Activated naive CD4-positive, alpha-beta T cell treated with Interleukin-2 at 50 U/mL for 16 hours (primary cell): ENCODE measurements at places on chromosomes 3 and 15.

DNA sequence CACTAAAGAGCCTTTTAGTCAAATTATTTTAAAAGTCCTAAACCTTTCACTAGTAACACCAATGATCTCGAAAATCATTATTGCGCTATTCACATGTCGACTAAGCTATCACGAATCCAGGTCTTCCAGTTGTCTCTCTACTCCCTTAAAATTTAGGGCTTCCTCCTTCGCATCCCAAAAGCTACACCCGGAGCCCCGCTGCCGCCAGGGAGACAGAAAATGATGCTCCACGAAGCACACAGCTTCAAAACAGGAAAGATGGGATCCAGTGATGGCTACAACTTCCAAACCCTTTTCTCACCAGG, 253 bp downstream of the IFT80 start:
- DNase-seq = no peak

DNA sequence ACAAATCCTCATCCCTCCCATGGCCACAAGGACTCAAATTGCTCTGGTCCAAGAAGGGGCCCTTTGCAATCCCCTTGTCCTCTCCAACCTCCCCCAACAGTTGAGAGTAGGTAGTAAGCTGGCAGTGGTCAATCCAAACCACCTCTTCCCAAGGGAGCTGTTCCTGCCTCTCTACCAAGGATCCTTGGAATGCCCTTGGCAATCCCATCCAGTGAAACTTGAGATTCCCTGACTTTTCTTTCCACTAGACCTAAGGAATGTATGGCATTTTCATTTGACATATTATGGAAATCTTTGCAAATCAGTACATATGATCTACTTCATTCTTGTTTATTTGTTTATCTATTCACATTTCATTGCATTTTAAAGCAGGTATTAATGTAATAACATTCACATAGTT, 4.8 kb upstream of the RBP2 start:
- no peak for DNase-seq

DNA sequence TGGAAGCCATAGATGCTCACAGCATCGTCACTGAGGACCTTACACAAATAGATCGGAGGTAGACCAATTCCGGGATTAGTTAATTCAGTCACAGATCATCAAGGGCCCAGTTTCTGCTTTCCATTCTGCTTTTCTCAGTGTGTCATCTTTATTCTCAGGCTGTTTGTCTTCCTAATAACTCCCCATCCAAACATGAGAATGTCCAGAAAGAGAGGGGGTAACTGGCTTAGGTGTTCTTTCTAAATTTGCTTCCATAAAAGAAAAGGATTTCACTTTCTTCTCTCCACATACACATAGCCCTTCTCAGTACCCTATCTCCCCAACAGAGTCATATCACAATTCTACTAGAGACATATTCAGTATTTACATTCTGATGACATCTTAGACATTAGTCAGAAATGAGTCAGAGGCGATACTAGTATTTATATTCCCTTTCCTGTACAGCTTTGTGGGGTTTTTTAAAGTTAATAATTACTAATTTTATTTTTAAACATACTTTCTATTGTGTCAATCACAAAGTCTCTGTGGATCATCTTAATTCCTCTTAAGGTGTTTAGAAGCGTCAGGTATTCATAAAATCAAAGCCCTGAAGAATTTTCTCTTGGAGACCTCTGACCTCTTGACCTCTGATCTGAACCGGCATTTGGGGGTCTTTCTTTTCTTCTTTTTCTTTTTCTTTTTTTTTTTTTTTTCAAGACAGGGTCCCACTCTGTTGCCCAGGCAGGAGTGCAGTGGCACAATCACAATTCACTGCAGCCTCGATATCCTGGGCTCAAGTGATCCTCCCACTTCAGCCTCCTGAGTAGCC, 24.3 kb upstream of the IL12A start:
- DNase-seq = no peak

DNA sequence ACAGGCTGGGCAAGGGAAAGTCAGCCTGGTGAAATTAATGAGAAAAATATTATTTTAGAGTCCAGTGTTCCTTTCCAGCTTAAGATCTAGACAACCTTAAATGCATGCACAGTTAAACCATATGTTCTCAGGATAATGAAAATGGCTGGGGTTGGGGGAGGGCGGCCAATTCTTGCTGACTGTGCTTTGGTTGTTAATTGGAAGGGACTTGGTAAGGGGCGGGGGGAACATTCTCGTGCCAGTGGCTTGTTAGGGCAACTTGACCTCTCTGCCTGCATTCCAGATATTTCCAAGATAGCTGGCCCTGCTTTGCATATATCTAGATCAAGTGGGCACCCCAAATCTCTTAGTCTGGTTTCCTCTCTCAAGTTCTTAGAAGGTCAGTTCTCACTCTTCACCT, 112.5 kb downstream of the TOP2B start:
- DNase-seq = no peak

- no peak for DNase-seq
Observed at GRCh38 chr15:85976986-85977385, 102.7 kb upstream of the AGBL1 start.

DNA sequence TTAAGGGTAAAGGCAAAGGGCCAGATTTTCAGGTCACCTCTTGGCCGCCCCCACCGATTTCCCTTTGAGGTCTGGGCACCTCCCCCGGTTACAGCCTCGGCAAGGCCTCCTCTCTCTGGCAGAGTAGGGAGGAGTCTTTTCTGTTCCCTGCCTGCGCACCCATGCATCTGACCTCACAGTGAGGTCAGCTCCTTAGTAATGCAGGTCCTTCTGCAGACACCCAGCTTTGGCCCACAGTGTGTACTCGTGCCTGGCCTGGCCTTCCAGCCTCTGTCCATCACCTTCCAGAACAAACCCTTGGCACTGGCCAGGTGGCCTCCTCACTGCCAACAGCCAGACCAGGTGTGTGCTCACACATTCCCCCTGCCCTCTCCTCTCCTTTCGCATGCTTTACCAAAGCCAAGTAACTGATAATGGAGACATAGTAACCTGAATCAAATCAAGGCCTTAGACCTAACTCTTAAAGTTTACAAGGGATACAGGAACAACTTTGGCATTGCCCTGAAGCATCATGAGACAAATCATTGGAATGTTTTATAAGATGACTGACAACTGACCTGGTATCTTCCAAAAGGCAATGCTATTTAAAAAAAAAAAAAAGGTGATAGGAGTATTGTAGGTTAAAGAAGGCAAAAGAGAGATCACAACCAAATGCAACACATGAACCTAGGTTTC, 61.3 kb downstream of the CORO2B start:
- no peak for DNase-seq

- no peak for DNase-seq
Observed at GRCh38 chr15:35705030-35705883, 159.3 kb upstream of the DPH6 start.

- no peak for DNase-seq
Observed at GRCh38 chr3:170132335-170132734, 49.2 kb downstream of the PHC3 start.

- no peak for DNase-seq
Observed at GRCh38 chr3:31145062-31145461, 250.6 kb upstream of the GADL1 start.

GRCh38 chr3:197258168-197258755, 40.1 kb downstream of the DLG1 start:
- DNase-seq = no peak

DNA sequence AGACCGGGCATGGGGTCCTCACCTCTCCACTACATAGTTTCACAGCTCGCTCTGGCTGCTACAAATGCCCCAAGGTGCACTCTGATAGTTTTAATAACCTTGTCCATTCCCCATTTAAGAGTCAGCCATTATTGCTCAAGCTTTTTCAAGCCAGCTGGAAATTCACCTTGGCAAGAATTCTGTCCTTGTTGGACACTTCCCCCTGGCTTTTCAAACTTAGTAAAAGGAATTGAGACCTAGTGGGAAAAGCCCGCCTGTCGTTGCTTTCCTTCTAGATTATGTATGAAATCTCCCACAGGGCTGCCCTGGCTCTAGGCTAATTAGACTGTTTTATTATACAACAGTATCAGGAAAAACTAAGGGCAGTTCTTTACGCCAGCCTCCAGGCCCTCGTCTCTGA, 293.7 kb upstream of the GADL1 start:
- DNase-seq = no peak

DNA sequence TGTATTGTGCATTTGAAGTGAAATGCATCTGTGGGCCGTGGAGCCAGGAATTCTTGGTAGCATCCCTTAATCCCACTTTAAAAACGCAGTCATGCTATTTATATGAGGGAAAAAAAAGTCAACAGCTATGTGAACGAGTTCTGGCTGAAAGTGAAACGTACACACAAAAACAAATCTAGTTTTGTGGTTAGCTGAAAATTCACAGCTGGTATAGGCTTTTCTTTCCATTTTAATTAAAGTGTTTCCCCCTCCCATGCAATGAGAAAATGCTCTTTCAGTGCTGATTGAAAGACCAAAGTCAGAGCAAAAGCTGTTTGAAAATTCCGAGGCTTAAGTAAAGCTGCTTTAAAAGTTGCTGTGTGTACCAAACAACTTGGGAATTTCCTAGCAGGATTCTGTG, 297.4 kb downstream of the PLCL2 start:
- DNase-seq = no peak

- DNase-seq = no peak
Observed at GRCh38 chr3:195139091-195139875, 131.7 kb downstream of the XXYLT1 start.

DNA sequence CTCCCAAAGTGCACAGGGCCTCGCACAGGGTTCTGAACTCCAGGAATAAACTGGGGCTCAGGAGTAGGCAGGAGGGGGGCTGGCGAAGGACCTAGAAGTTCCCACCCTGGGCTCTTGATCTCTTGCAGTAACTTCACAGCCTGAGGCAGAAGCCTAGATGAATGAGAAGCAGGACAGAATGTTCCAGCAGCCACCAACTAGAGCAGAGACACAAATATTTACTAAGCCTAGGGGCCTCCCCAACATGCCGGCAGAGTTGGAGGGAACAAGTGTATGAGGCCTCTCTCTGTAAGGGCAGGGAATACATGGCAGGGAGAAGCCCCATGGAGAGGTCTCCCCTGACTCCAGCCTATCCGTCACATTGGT, 25.3 kb upstream of the C15orf39 start:
- DNase-seq = no peak

DNA sequence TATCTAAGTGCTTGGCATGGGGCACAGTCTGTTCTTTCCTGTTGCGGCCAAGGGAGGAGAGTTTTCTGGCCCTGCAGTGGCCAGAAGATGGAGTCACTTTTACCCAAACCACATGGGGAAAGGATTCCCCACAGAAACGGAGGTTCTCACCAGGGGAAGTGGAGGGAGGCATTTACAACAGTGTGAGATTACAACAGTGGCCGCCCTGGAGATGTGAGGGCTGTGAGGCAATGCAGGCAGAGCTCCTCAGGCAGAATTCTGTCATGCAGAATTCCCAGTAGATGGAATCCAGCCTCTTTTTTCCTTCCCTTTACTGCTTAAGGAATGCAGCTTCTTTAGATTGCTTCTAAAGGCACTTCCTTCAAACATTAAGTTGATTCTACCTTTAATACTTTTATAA, 83.1 kb downstream of the CACNA1D start:
- no peak for DNase-seq

DNA sequence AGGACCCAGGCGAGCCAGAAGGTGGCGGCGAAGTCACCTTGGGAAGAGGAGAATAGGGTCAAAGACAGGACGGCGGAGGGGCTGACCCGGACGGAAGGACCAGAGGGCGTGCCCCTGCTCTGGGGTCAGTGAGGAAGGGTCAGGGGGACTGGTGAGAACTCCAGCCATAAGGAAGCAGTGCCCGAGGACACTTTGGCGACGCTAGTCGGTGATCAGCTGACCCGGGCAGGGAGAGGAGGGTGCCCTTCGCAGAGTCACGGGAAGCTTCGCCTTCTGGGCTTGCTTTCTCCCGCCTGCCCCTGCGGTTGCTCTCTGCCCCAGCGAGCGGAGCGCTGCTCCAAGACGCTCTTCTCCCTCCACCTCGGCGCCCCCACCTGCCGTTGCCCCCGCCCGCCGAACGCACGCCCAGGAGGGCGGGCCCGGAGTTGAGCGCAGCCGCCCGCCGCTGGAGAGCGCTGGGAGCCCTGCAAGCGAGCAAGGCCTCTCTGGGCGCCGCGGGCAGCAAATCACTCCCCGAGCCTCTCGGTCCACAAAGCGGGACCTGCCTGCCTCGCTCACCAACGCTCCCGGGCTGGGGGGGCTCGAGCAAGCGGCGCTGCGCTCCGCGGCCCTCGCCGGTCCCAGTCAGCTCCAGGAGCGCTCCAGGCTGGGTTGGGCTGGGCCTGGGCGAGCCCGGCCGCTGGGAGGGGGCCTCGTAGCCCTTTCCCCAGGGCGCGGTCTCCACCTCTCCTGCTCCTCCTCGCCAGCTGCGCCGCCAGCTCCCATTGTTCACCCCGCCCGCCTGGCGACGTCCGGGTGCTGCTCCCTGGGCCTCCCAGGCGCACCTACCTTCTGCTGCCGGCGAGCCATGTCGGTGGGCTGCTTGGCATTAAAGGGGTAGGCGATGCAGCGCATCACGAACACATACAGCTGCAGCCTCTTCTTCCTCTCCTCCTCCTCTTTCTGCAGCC, 1.2 kb downstream of the CADPS start:
- no peak for DNase-seq

DNA sequence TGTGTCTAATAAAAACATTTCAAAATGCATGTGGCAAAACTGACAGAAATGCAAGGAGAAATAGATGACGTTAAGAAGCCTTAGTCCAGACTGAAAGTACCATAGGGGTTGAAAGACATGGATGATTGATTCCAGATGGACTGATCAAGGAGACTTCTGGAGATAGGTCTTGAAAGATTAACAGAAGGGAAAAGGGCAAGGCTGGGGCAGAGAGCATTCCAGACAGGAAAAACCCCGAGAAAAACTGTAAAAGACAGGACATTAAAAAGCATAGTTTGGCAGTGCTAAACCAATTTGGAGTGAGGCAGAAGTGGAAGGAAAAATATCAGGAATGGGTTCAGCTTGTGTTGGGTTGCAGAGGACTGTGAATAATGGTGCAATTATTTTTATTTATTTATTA, 375.2 kb upstream of the SGO1 start:
- DNase-seq = no peak

- no peak for DNase-seq
Observed at GRCh38 chr3:186097317-186097662, 11.6 kb downstream of the ETV5 start.

DNA sequence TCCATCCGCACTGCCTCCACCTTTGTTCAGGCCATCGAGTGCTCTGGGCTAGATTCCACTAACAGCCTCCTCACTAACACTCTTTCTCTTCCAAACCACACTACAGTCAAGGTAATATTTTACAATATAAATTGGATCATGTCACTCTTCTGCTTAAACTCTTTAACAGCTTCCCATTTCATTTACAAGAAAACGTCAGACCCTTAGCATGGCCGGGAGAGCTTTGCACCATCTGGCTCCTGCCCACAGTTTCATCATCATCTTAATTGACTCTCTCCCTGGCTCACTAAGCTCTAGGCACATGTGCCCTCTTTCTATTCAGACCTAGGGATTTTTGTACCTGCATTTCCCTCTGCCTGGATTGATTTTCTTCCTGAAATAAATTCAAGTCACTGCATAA, 354.7 kb downstream of the FGF12 start:
- DNase-seq = no peak
